Activated CD8-positive, alpha-beta T cell treated with anti-CD3 and anti-CD28 coated beads for 36 hours (primary cell): ENCODE measurements at places on chromosomes 2 and 18. TPM values are rescaled to one million over a fixed set of nuclear protein-coding genes. Genes with fewer than 3 reads are reported as not detected.

DNA sequence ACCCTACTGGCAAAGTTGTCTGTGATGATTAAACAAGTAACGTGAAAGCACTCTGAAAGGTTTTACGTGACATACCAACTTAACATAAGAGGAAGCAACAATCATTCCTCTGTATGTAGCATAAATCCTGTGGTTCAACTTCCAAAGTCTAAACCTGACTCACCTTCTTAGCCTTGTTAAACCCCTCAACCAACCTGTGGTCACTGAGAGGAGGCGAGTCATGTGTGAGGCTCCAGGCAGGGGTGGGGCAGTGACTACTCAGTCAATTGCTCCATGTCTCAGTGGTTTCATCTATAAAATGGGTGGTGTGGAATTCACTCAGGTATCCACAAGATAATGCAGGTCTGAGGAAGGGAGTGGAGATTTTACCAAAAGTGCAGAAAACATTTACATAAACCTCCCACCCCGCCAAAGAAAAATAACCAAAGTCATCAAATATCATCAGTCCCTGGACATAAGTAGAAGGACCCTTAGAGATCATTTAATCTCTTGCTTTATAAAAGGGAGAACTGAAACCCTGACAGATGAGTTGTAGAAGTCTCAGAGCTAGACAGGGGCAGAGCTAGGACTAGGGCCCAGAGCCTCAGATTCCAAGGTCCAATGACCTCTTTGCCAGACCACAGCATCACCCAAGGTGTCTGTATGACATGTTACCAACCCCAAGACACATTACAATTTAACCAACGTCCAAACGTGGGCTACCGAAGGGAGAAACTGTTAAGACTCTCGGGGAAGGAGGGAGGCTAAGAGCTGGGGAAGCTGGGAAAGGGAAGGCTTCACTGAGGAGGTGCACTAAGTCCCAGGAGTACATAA, 3.7 kb upstream of the PCBP1 start:
- DNase-seq, result peak; percentile 78

The ABHD1 gene
- 0.50 TPM for total RNA-seq

GRCh38 chr18:74066018-74066417, 81.6 kb downstream of the FBXO15 start:
- peak; percentile 60 for DNase-seq

The PTPRN gene
- 0.92 TPM for total RNA-seq

The SMYD5 gene
- total RNA-seq, result 39.6 TPM

DNA sequence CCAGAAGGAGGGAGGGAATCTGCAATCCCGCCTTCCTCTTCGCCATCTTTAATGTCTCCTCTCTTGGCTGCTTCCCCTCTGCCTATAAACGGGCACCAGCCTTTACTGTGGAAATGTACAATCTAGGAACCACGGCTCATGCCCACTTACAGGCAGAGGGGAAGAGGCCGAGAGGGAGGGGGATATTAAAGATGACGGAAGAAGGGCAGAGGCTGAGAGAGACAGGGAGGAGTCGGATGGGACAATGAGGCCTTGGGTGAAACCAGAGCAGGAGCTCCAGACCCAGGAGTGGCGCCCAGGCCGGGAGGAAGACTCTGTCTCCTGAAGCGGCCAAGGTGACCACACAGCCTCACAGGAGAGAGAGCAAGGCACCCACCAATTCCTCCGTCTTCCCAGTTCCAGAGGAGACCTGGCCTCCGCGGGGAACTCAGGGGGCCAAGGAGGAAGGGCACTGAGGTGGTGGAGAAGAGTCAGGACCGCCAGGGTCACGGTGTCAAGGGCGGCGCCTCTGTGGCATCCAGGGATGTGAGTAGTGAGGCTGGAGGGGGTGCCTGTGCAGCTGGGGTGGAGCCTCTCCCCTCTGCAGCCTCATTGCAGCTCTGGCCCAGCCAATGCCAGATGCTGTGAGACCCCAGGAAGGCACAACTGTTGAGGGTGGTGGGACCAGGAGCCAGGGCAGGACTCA, 67.8 kb downstream of the CIB4 start:
- no peak for DNase-seq

DNA sequence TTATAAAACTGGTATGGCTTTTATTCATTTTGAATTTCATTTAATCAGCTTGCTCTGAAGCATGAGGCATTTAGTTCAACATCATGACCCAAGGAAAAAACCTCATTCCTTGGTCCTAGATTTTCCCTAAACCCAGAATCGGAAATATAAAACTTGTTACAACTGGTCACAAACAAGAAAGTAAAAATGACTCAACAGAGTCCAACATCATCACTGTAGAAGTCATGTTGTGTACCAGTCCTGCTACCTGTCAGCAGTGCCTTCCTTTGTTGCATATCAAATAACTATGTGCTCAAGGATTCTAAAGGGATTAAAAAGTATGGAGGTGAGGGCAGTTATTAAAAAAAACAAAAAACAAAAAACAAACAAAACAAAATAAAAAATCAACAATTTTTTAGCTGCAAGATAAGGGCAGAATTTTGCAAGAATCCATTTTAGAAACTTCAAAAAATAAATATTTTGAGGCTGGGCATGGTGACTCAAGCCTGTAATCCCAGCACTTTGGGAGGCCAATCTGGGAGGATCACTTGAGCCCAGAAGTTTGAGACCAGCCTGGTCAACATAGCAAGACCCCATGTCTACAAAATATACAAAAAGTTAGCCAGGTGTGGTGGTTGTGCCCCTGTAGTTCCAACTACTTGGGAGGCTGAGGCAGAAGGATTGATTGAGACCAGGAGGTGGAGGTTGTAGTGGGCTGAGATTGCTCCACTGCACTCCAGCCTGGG, 18.4 kb downstream of the NCKAP1 start:
- no peak for DNase-seq

DNA sequence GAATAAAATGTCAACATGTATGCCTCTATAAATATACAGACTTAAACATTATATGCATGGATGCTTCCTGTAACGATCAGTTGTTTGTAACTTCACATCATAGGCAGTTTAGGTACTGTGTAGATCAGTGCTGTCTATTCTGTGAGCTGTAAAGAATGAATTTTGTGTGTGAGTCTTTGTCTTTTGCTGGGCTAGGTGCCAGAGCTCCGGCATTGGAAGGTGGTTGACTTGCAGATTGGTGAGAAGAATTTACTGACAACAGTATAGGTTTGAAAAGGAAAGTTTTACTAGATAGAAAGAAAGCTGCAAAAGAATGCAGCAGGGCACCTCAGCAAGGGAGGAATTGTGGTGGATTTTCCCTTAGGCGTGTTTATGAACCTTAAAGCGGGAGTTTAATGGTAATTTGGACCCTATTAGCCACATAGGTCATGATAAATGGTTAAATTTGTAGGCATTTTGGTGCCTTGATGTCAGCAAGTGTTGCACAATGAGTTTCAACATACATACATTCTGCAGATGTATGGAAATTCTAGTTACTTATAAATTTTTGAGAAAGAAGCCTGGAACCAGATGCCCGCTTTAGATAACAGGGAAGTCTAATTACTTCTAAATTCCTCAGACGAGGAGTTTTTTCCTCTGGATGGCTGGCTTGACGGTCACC, 6.7 kb upstream of the QPCT start:
- DNase-seq, result no peak

DNA sequence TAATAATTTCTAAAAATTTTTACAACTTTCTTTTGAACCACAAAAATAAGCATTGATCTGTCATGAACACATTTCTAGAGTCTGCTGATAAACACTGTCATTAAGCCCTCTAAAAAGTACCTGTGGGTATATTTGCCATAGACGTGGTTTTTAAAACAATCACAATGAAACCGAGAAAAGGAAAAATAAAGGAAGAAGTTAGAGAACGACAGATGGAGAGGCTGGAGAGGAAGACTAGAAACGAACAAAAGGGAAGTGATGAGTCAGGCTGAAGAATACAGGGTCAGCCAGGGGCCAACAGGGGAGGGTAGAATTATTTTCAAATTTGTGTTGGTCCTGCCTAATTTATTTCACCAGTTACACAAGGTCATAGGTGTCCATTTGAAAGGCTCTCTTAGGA, 62.0 kb downstream of the MYL12B start:
- no peak for DNase-seq

DNA sequence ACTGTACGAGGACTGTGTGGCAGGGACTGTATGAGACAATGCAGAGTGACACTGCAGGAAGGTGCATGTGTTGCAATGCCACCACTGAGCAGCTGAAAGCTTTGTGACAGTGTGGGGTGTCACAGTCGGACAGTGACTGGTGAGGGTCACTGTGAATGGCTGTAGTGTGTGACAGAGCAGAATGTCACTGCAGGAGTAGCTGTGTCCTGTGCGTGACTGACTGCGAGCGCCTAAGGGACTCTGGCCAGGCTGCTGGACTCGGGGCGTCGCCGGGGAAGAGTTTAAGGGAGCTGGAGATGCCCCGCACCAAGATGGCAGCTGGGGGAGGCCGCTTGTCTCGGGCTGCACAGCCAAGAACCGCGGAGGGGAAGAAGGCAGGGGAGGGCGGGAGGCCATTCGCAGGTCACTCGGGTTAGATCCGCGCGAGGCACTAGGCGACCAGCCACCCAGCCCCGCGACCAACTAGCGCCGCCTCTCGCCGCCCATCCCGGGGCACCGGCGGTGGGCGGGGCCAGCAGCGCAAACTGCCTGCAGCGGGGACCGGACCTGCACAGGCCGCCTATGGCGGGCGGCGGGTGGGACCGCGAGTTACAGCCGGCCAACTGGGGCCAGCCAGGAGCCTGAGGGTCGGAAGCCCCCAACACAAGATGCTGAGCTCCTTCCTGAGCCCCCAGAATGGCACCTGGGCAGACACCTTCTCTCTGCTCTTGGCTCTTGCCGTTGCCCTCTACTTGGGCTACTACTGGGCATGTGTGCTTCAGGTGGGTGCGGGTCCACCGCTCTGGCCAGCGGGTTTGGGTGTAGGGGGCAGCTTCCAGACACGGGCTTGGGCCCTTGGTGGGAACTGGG, at the start of gene ABHD1:
Gene ABHD1, plus strand, starts transcription at position 514 of the 849 bp plus-strand sequence. Its CDS starts 134 bp downstream, at position 648.
- DNase-seq, result peak; percentile 58

The GPC1 gene
- 1.2 TPM for total RNA-seq

DNA sequence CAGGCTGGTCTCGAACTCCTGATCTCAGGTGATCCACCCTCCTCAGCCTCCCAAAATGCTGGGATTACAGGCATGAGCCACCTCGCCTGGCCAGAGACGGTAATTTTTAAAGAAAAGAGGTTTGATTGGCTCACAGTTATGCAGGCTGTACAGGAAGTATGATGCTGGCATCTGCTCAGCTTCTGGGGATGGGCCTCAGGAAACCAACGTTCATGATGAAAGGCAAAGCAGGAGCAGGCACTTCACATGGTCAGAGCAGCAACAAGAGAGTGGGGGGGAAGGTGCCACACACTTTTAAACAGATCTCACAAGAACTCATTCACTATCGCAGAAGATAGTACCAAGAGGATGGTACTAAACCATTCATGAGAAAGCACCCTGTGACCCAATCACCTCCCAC, 38.0 kb upstream of the GPD2 start:
- no peak for DNase-seq

The G6PC2 gene
- not detected for total RNA-seq

DNA sequence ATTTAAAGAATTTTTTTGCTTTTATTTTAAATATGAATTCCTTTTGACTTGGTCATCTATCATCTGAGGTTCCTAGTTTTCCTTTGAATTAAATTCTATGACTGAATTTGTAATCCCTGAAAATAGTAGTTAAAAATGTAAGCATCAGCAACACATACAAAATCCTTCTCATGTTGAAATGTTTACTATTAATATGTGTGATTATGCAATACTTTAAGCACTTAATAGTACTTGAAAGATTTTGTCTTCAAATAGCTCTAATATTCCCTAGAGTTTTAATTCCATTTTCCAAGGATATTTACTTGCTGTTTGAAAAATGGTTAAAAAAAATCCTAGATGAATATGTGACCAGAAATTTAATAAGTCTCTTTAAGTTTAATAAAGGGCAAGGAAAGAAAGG, 26.6 kb upstream of the SPATS2L start:
- no peak for DNase-seq

- no peak for DNase-seq
These were observed 75.6 kb upstream of the B3GNT7 start for GRCh38 chr2:231319867-231320266.

- no peak for DNase-seq
These were observed 31.5 kb upstream of the SIX2 start for GRCh38 chr2:45040786-45041185.

The NDC80 gene
- 81.3 TPM for total RNA-seq

The REEP1 gene
- total RNA-seq, result 0.25 TPM

The SLC14A1 gene
- total RNA-seq, result 3.1 TPM

DNA sequence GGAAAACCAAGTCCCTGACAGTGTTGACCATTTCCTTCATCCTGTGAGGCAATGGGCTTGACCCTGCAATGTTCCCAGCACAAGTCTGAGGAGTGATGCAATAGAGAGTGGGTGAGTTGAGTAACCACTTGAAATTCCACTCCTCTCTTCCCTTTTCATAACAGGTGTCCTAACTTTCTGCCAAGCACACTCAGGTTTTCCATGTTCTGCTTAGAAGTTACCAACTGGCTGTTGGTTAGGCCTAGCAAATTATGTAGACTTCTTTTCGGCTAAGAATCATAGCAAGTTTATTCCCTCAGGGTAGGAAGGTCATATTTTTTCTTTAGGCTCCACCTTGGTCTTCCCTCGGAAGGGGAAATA, 11.5 kb downstream of the GNLY start:
- no peak for DNase-seq

The FAM228A gene
- total RNA-seq, result not detected

The FSHR gene
- total RNA-seq, result not detected

DNA sequence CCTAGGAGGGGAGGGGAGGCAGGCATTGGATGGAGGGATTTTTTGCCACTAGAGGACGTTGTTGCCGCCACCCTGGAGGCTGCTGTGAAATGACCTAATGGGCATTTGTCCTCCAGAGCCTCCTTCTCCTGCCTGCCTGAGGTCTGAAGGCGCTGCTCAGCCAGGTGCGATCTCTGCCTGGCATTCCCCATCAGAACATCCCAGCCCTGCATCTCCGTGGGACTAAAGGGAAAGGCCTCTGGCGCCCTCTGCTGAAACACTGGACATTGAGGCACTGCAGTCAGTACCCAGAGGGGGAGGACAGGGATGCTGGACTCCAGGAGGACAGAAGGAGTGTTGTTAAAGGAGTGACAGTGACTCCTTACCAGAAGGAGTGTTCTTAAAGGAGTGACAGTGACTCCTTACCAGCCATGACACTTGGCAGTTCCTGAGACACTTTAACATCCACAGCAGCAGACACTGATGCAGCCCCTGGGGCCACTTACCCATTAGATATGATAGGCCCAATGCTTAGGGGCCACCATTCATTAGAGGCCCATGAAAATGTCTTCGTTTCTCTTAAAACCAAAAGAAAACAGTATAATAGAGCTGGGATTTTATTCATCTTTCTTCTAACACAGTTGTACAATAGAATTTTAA, 17.0 kb downstream of the THNSL2 start:
- DNase-seq, result peak; percentile 72

GRCh38 chr2:3249476-3249962, 128.1 kb downstream of the EIPR1 start:
- DNase-seq, result no peak

DNA sequence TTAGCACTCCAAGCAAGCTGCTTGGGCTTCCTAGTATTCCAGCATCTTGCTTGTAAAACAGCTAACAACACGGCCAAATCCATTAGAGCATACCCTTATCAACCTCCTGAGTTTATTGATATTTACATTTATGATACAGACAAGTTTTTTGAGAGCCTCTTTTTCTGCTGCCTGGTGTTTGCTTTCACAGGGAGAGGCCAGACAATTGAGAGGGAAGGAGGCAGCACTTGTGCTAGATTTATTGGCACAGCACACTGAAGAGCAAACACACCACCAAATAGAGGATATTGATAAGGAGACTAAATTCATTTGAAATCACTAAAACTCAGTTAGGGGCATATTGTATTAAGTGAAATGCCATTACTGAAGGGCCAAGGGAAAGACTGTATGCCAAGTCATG, 1142.3 kb upstream of the FANCL start:
- DNase-seq, result no peak

- DNase-seq, result peak; percentile 19
These were observed 657 bp upstream of the BIN1 start for GRCh38 chr2:127107622-127107999.
